Osteocyte (in vitro differentiated cells): ENCODE measurements at places on chromosomes 13 and 19.

DNA sequence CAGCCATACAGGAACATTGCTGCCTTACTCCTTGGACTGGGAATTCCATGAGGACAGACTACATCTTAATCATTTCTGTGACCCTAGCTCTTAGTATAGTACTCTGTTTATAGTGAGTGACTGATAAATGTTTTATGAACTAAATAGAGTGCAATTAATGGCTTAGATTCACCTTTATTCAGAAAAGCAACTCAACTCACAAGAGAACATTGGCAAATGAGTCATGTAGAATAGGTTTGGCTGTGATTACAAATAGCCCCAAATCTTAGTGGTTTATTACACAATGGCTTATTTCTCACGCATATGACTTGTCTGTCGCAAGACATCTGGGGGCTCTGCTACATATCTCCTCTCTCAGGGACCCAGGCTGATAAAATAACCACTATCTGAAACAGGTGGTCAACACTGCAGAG lies 121.6 kb upstream of the KL start:
- H3K27ac ChIP-seq = no peak overlapping the region
- H3K36me3 ChIP-seq = no peaks in the 10 kb centered on the region
- H3K27me3 ChIP-seq = peaks cover 18% of the 10 kb centered on the region
- no peaks in the 10 kb centered on the region for H3K4me1 ChIP-seq

- no peak overlapping the region for H3K4me3 ChIP-seq
- no peak overlapping the region for H3K27ac ChIP-seq
- no peak for DNase-seq
- H3K4me1 ChIP-seq = no peaks in the 10 kb centered on the region
- no peaks in the 10 kb centered on the region for H3K27me3 ChIP-seq
Observed at GRCh38 chr13:76213423-76213904, 577.3 kb downstream of the LMO7 start.

GRCh38 chr13:24124789-24125476 lies 35.6 kb upstream of the SPATA13 start:
- no peak overlapping the region for H3K4me3 ChIP-seq
- no peaks in the 10 kb centered on the region for H3K4me1 ChIP-seq
- H3K36me3 ChIP-seq = no peaks in the 10 kb centered on the region

GRCh38 chr13:113274721-113275120 lies 22.3 kb upstream of the LAMP1 start:
- no peak overlapping the region for H3K4me3 ChIP-seq
- DNase-seq = no peak
- peak overlapping the region; percentile 58 for H3K27ac ChIP-seq
- H3K27me3 ChIP-seq = no peaks in the 10 kb centered on the region
- peaks cover 19% of the 10 kb centered on the region for H3K4me1 ChIP-seq
- peaks cover 2% of the 10 kb centered on the region for H3K36me3 ChIP-seq

- no peak overlapping the region for H3K4me3 ChIP-seq
- no peaks in the 10 kb centered on the region for H3K36me3 ChIP-seq
- DNase-seq = no peak
- H3K27me3 ChIP-seq = no peaks in the 10 kb centered on the region
Observed at GRCh38 chr13:47206111-47206510, 309.3 kb upstream of the HTR2A start.

- no peaks in the 10 kb centered on the region for H3K36me3 ChIP-seq
- H3K4me1 ChIP-seq = peaks cover 8% of the 10 kb centered on the region
- H3K27me3 ChIP-seq = peaks cover 4% of the 10 kb centered on the region
Observed at GRCh38 chr13:114339857-114340534, 25.7 kb downstream of the CHAMP1 start.

- no peak for DNase-seq
- peaks cover 28% of the 10 kb centered on the region for H3K36me3 ChIP-seq
- no peak overlapping the region for H3K27ac ChIP-seq
- H3K4me1 ChIP-seq = peaks cover 15% of the 10 kb centered on the region
Observed at GRCh38 chr19:48287748-48288147, 17.9 kb downstream of the ZNF114 start.

DNA sequence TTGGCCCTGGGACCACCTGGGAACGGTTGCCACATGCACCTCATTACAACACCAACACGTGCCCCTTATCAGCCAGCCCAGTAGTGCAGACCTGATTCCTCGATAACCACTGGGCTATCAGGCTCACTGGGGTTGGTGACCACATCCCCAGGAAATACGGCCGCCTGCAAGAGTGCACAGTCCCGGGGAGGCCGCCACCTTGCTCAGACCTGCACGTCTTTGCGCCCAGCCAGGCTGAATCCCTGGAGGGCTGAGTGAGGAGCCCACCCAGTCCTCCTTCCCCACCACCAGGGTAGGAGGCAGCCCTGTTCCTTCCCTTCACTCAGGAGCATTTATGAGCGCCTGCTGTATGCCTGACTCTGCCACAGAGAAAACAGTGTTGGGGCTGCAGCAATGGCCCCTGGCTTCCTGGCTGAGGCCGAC lies 67.8 kb downstream of the CEBPG start:
- H3K4me1 ChIP-seq = peaks cover 10% of the 10 kb centered on the region
- H3K27ac ChIP-seq = no peak overlapping the region
- no peak for DNase-seq
